ENCODE measurements at places on chromosomes 2 and 18.

GRCh38 chr2:56534321-56534720 lies 350.5 kb downstream of the CCDC85A start:
- DNase-seq, result peak; percentile 32

GRCh38 chr18:68034296-68034695 lies 517.8 kb upstream of the DSEL start:
- DNase-seq, result peak; percentile 72

DNA sequence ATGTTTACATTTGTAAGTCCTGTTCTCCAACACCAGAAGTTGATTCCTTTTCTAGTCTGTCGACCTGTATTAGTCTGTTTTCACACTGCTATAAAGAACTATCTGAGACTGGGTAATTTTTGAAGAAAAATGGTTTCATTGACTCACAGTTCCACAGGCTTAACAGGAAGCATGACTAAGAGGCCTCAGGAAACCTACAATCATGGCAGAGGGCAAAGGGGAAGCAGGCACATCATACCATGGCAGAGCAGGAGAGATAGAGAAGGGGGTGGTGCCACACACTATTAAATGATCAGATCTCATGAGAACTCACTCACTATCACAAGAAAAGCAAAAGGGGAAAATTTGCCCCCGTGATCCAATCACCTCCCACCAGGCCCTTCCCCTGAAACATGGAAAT lies 112.8 kb upstream of the MAP3K20 start:
- no peak for DNase-seq

- DNase-seq, result no peak
Measured at GRCh38 chr18:78123144-78123909, 856.3 kb upstream of the SALL3 start.

- no peak for DNase-seq
Measured at GRCh38 chr18:69397096-69397495, 3.6 kb upstream of the DOK6 start.

DNA sequence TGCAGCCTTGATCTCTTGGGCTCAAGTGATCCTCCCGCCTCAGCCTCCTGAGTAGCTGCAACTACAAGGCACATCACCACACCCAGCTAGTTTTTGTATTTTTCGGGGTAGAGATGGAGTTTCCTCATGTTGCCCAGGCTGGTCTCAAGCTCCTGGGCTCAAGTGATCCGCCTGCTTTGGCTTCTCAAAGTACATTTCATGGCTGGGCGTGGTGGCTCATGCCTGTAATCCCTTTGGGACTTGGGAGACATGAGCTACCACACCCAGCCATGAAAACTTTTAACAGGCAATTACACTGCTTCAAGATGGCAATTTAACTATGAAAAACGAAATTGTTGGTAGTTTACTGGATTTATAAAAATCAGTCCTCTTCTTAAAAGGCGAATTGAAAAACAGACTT lies 69.7 kb downstream of the MEP1B start:
- no peak for DNase-seq

- no peak for DNase-seq
Measured at GRCh38 chr2:113341191-113341869, 62.6 kb upstream of the PAX8 start.

DNA sequence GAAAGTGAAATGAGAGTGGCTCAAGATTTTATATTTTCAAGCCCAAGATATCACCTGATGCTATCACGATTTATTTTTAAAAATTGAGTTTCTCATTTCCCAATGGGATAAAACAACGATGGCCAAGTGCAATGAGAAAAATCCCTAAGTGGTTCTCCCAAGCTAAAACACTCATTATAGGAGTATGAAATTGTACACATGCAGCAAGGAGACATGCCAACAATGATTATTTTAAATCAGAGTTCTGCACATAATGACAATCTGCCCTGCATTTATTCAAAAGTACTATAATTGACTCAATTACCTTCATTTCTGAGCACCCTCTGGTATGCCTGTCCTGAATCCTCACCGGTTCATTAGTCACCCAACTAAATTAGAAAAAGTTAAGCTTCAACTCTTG lies 12.7 kb downstream of the CYTIP start:
- DNase-seq, result no peak

- DNase-seq, result no peak
Measured at GRCh38 chr2:45289997-45290709, 280.9 kb upstream of the SIX2 start.

GRCh38 chr18:34695310-34695709 lies 14.8 kb upstream of the DTNA start:
- no peak for DNase-seq

- peak; percentile 27 for DNase-seq
Measured at GRCh38 chr2:71721362-71721665, 268.0 kb downstream of the DYSF start.

DNA sequence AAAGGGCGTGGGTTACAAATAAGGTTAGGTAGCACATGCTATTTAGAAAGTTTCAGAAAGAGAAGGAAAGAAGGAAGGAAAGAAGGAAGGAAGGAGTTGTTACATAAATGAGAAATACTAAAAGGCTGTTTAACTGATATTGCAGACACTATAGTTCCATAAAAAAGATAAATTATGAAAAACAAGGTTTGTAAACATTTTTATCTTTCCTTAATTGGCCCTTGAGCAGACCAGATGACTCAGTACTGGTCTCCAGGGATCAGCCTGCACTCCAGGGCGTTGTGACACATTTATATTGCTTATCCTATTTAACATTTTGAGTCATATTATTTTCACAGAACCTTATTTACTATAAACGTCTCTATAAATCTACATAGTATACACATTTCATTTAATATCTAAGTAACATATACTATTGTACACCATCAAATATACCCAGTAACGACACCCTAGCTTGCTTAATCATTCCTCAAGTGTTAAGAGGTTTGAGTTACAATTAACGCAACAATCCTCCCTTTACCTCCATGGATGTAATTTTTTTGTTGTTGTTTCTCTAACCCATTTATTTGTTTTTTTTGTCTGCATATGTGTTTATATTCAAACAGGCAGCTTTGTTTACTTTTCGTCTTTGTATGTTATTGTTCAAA lies 2.8 kb upstream of the RAB31 start:
- DNase-seq, result no peak

- DNase-seq, result no peak
Measured at GRCh38 chr2:85032621-85033020, 61.7 kb downstream of the KCMF1 start.

GRCh38 chr2:194822657-194823056 lies 834.4 kb upstream of the SLC39A10 start:
- no peak for DNase-seq

DNA sequence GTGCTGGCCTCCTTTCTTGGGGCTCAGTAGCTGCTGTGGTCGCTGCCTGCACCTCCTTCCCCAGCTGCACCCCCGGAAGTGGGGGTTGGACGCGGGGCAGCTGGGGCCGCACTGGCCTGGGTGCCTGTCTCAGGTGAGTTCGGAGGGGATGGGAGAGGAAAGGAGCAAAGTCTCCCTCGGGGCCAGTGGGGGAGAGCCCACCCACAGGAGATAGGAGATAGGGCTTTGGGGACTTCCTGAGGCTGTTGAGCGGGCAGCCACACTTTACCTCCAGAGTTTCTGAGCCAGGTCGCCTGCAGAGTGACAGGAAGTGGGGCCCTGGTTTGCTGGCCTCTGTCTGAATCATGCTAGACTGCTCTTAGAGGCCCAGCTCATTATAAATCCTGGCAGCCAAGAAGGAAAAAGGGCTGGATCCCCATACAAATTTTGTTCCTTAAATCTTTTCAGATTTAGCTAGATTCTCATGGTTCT lies 8.1 kb downstream of the MBP start:
- no peak for DNase-seq

GRCh38 chr2:71535526-71535925 lies 82.2 kb downstream of the DYSF start:
- no peak for DNase-seq

DNA sequence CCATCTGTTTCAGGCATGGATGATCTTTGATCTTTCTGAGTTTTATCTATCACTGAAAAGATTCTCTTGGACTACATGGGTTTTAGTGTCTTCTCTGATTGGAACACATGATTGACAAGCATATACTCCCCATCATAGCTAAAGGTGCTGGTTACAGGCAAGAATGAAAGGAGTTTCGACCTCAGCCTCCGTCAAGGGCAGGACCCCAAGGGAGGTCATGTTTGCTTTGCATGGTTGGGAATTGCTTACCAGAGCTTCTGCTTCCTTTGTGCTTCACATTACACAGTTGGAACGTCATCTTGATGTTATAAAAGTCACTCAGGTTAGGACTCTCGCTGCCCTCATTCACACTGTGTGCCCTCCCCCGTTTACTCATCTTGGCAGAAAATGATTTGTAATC lies 287.7 kb downstream of the PIK3C3 start:
- no peak for DNase-seq

GRCh38 chr2:103789381-103790095 lies 1027.7 kb downstream of the TMEM182 start:
- no peak for DNase-seq

- no peak for DNase-seq
Measured at GRCh38 chr2:222268311-222268990, 30.3 kb downstream of the PAX3 start.

DNA sequence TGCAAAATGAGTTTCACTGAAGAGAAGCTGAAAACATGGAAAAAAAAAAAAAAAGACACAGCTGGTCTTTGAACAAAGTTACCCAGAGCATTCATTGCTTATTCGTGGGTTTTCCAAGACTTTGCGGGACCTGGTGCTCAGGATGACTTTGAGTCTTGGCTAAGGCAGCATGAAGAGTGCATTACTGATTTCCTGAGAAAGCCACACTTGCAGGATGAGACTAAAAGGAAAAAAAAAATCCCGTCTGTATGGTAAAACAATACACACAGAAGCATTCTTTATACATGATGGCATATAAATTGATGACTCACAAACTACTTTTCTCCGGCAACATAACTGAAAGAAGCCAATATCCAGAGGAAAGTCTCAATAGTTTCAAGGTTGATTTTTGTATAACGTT lies 195.4 kb downstream of the SPP2 start:
- peak; percentile 81 for DNase-seq

DNA sequence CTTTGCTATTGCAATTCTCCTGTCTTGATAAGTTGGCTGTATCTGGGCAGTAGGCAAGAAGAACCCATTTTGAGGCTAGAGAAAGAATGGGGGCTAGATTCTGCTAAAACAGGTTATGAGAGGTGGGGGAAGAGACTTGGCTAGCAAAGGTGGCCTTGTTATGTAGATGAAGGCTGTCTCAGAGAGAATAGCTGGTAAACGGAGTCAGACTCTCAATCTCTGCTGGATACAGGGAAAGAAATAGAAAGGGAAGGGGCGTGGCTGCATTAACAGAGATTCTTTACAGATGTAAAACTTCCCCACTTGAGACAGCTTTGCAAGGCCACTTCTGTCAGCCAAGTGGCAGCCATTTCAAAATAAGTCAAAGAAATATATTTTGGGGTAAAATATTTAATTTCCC lies 38.1 kb upstream of the ARHGAP25 start:
- no peak for DNase-seq

- no peak for DNase-seq
Measured at GRCh38 chr18:31702449-31702848, 18.1 kb upstream of the B4GALT6 start.

DNA sequence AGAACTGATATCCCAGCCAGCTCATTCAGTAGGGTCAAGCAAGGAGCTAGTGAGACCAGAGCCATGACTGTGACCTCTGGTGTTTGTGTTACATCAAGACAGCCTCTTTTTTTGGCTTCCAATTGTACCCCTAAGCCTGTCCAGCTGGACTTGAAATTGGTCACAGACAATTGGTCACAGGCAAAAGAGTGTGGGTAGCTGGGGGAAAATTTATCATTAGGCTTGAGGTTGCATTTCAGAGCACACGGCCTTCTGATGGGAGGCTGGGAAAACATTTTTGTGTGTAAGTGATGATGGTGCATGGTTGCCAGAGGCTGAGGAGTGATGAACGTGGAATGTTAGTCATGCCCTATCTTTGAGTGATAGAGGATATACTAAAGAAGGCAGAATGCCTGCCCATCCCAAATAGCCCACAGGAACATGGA lies 285.1 kb upstream of the SLC14A2 start:
- DNase-seq, result no peak

- DNase-seq, result no peak
Measured at GRCh38 chr2:126480033-126480432, 175.9 kb upstream of the GYPC start.

- no peak for DNase-seq
Measured at GRCh38 chr2:31467426-31467825, 52.9 kb upstream of the XDH start.

GRCh38 chr2:49933711-49934110 lies 779.4 kb upstream of the FSHR start:
- no peak for DNase-seq

DNA sequence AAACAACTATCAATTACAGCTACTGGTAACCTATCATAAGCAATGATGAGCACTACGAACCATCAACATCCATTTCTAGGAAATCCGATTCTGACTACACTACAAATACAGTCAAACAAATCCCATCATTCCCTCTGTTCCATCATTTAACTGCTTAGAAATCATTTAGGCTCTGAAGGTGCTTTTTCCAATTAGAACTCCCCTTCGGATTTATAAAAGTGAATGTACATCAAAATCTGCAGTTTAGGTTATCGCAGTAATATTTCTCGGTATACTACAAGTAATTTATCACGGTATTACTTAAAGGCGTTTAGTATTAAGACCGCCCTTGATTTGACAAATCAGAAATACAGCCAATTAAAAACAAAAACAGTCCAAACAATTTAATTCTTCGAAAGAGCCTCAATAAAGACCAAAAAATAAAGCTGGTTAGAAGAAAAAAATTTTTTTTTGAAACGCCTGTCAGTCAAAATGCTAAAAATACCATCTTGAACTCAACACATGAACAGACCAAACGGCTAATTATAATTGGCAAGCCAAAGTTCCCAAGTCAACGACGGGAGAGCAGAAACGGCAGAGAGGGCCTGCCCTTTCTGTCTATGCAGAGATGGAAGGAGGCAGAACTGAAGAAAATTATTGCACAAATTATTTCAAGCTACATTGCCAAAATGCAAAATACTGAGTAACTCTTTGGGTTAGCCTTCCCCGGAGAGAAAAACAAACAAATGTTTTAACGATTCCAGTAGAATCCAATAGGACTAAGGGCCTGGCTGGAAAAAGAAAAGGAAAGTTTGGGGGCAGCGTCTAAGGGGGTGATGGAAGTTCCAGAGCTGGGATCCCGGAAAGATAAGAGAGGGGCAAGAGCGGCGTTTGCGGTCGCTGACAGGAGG lies 1.2 kb downstream of the VPS54 start:
- no peak for DNase-seq

- no peak for DNase-seq
Measured at GRCh38 chr18:44897816-44898215, 217.1 kb downstream of the SETBP1 start.

DNA sequence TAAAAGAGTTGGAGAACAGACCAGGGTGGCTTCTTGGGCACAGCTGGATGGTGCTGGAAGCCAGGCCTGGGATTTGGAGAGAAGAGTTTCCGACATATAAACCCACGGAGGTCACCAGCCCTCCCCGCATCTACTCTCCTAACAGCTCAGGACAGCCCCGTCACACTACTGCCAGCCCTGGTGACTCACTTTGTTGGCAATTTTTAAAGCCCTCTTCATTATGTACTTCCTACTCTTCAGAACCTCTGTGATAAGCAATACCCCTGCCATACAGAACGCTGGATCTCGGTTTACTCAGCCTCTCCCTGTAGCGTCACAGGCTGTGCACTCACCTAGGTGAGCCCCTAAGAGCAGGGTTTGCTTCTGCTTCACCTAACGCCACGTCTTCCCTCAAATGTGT lies 48.1 kb downstream of the ID2 start:
- DNase-seq, result no peak
